Posterior cingulate gyrus (tissue), 11 donors: ENCODE measurements at places on chromosomes 2 and 18.

DNA sequence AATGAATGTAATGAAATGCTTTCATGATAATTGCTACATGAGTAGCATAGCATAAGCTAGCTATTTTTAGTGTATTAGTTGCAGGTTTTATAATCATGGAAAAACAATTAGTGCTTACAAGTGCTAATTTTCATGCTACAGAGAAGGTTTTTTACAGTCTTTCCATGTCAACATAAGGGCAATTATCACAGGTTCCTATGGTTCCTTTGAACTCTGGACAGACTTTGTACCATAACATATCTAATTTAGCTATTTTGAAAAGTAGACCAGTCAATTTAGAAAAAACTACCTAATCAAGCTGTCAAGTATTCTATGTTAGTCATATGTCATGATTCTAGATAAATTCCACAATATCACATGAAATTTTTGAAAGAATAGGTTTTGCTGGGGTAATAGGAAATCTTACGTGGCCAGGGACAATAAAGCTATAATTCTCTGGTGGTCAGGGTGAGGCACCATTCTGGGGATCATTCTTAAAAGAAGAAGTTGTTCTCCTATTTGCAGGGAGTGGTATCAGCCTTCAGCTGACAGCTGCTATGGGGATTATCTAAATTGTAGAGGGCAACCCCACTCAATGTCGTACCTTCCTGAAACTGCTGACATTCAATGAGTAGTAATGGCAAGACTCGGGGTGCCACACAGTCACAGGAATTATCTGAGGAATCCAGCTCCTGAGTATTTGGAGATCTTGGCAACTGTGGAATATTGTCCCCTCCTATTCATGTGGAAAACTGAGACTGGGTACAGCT is 724.0 kb upstream of the LINC00305 start:
- DNase-seq = no peak

GRCh38 chr18:34222307-34223163 is 2.2 kb downstream of the NOL4 start:
- DNase-seq = peak; percentile 45

DNA sequence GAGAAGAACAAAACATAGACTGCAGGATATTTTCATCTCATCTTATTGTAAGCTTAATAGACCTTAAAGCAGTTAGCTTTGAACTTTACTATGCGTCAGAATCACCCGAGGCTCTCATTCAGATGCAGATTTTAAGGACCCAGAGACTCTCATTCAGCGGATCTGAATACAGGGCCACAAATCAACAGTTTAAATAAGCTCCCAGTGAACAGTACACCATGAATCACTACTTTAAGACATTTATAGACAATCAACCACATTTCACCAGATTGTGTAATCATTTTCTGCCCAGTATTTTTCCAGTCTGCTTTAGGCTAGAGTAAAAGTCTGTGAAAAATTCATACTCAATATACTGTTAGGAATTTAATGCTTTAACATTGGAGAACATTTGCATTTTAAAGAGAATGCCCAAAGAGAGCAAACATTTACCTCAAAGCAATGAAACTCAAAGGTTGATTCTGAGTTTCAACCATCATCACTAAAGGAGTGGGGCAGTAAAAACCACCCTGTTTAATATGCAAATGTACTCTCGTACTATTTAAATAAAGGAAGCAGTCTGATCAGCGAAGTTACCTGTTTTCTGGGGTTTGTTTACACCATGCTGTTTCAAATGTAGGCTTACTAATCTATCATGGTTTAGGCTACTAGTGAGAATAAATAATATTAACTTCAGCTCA is 11.0 kb upstream of the ALPK2 start:
- no peak for DNase-seq

DNA sequence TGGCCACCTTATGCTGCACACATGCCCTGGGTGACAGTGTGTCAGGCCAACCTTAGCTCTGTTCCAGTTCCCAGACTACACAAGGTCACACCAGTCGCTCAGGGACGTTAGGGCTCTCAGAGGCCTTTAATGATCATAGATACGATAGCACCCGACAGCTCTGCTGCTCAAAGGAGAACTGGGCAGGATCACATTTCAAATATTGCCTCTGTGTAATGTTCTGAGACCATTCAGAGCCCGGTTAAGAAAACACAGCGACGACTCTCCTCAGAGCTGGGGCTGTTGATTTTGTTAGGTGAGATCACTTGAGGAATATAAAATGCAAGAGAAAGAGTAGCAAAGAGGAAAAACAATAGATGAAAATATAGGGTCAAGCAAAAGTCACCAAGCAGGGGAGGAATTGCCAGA is 166.6 kb upstream of the TANK start:
- no peak for DNase-seq

GRCh38 chr2:152588998-152589397 is 128.3 kb downstream of the PRPF40A start:
- DNase-seq = no peak

- DNase-seq = no peak
These were observed 29.5 kb upstream of the ZNF396 start for GRCh38 chr18:35406666-35407065.

DNA sequence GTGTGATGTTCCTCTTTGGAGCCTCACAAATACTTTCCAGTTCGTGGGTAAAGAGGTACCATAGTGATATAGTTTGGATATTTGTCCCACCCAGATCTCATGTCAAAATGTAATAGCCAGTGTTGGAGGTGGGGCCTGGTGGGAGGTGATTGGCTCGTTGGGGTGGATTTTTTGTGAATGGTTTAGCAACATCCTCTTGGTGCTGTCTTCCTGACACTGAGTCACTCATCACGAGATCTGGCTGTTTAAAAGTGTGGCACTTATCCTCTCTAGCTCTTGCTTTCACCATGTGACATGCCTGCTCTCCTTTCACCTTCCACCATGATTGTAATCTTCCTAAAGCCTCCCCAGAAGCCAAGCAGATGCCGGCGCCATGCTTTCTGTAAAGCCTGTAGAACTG is 3.0 kb upstream of the CCDC93 start:
- DNase-seq = no peak

- no peak for DNase-seq
These were observed 171.0 kb upstream of the ZFP36L2 start for GRCh38 chr2:43397411-43397810.

DNA sequence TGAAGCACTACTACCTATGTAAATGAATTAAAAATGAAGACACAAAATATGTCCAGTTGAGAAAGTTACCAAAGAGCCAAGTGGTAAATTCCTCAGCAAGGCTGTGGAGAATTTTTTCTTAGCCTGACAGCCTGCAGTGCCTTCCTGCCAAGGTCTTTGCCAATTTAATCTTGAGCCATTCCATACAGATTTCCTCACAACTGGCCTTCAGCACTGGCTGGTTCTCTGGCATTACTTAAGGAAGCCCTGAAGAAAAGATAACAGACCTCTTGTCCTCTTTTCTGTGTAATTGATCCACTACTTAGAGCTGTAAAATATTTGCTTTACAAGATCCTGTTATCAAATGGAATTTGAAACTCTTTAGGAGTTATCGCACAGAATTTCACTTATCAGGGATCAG is 334.2 kb upstream of the LRRTM1 start:
- DNase-seq = no peak

GRCh38 chr2:42794271-42795046 is 2.1 kb upstream of the HAAO start:
- DNase-seq = no peak

GRCh38 chr18:68742206-68742605 is 27.3 kb upstream of the TMX3 start:
- DNase-seq = no peak

GRCh38 chr2:197839856-197840255 is 35.5 kb downstream of the PLCL1 start:
- DNase-seq = no peak

DNA sequence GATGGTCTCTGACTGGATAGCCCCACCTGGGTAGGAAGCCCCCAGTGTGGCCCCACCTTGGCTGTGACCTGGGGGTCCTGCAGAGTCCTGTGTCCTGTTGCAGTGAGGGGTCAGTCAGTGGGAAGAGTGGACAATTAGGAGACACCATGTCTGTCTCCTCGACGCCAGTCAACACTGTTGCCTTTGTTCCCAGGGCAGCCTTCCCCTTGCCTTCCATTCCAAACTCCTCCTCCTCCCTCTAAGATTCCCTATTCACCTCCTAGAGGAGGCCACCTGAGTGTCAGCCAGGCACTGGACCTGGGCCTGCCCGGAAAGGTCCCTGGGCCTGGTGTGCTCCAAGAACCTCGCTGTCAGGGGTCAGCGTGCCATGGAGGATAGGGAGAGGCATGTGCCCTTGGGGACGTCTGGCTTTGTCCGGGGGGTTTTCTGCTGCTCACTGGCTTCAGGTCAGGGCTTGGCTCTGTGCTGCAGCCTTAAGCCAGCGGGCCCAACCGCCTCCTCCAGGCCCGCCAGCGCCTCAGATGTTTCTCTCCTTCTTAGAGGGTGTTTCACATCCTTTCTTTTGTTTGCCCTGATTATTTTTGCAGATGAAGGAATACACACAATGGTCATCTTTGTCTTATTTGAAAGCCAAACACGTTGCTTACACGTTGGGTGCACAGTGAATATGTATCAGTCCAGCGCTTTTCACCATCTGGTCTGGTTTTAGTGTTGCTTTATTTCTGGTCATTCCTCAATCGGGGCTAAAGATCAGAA is 68.9 kb downstream of the HPCAL1 start:
- no peak for DNase-seq

GRCh38 chr18:42113529-42114191 is 158.6 kb downstream of the PIK3C3 start:
- DNase-seq = no peak

DNA sequence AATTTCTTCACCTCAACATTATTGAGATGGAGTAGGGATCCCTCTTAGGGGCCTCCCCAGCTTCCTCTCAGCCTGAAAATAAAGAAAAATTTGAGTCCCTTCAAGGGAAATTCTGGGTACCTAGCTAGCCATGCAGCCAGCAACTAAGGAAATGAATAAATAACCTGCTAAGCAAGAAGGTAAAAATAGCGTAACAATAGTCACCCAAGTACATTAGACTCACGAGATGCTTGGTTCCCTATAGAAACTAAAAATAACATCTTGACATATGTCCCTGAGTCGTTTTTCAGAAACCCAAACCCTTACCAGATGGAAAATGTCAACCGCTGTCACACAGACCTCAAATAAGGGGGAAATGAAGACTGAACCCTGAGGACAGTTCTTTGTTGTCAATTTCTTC is 51.9 kb downstream of the CACNB4 start:
- no peak for DNase-seq

- no peak for DNase-seq
These were observed 398.9 kb upstream of the FANCL start for GRCh38 chr2:58640042-58640441.

- no peak for DNase-seq
These were observed 6.4 kb downstream of the ITGA4 start for GRCh38 chr2:181463588-181463987.

DNA sequence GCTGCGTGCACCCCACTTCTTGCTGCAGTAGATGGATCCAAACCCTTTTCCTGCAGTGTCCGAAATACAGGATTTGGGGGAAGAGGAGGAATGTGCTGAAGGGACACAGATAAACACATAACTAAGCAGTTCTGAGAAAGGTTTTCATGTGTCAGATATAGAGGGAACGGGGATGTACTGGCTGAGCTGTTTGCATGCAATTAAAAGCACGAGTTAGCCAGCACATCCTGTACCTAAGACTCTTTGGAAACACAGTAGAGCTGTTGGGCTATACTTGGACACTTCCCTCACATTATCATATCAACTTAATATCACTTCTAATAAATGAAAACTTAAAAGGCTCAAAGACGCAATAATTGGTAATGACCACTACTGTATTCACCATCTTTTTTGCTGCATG is 377.4 kb downstream of the XIRP2 start:
- no peak for DNase-seq

DNA sequence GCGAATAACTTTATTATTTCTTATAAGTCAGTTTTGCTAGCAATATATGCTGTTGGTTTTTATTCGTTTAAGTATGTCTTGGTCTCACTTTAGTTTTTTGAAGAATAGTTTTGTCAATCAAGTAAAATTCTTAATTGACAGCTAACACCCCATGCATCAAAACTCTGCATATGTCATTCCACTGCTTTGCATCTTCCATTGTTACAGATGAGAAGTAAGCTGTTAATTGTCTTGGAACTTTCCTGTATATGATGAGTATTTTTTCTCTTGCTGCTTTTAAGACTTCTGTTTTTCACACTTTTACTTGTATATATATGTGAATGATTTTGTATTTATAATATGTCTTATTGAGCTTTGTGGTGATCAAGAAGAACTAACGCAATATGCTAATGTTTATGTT is 1048.4 kb downstream of the CNTNAP5 start:
- no peak for DNase-seq

DNA sequence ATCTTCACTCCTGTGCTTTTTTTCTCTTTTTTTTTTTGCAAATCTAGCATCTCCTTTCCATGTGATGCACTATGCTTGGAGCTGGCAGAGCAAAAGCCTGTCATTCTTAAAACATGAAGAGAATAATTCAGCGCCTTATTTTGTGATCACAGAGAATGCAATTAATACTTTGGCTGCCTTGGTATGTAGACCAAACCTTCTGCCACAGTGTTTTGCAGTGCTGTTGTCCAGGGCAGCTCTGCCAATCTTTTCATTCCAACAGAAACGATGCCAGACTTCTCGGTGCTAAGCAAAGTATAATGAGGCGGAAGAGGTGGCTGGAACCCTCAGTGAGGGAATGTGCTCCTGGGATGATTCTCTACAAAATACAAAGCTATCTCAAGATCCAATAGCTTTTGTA is 25.6 kb downstream of the BCL2 start:
- no peak for DNase-seq

GRCh38 chr2:46320141-46320567 is 22.9 kb downstream of the EPAS1 start:
- no peak for DNase-seq

DNA sequence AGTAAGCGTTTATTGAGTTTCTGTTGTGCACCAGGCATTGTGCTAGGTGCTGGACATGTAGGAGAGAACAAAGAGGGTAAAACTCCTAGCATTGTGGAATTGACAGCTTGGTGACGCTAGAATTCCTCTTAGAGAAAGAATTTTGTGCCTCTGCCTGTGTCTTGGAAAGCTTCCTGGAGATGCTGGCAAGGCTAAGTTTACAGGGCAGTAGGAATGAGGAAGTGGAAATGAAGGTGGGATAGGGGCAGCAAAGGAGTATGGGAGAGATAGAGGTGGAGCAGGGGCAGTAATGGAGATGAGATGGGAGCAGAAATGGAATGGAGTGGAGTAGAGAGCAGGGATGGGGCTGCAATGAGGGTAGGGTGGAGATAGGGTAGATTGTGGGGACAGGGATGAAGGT is 29.8 kb downstream of the GPR39 start:
- no peak for DNase-seq

DNA sequence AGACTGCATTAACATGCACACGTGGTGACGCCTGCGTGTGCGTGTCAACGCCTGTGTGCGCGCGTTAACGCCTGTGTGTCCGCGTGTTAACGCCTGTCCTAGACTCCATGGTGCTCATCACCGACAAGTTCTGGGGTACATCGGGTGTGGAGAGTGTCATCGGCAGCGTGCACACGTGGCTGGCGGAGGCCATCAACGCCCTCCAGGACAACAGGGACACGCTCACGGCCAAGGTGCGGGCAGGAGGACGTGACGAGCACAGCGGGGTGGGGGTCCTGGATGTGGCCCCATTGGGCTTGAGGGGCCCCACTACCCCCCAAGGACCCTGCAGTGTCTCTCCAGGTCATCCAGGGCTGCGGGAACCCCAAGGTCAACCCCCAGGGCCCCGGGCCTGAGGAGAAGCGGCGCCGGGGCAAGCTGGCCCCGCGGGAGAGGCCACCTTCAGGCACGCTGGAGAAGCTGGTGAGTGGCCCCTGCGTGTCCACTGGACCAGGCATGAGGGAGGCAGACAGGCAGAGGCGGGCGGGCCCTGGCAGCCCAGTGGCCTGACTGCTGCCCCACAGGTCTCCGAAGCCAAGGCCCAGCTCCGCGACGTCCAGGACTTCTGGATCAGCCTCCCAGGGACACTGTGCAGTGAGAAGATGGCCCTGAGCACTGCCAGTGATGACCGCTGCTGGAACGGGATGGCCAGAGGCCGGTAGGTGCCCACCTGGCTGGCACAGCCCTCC is 29.2 kb downstream of the GPC1 start:
- DNase-seq = peak; percentile 8
